H9 (cell line): ENCODE measurements at places on chromosomes 7 and 10. TPM values are rescaled to one million over a fixed set of nuclear protein-coding genes. Genes with fewer than 3 reads are reported as not detected.
A peak's percentile ranks its signal among the peaks of the same experiment; 100 is the strongest.

DNA sequence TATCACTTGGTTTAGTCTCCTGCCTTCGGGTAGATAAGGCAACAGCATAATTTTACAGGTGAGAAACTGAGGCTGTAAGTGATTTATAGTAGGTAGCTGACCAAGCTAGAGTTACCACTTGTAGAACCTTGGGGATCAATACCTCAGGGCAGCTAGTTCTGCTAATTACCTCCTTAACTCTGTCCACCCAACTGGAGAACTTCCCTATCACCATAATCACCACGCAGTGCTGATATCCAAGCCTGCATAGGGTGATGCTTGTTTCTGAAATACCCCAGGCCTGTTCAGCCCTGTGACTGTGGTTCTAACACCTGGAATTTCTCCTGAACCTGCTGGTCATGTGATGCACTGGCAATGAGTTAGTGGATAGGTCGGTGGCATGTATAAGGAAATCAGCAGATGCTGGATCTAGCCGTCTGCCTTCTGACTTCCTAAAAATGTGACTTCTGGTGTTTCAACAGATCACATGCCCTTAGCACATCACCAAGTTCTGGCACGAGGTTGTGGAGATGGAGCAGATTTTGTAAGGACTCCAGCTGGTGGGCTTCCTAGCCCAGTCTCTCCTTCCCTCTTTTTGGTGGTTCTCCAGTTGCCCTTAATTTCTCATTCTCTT is 15.3 kb downstream of the PLAU start:
- peaks cover 5% of the 10 kb centered on the region; the same call in 1 of the 2 replicates for H3K4me1 ChIP-seq
- H3K27me3 ChIP-seq: no peaks in the 10 kb centered on the region
- H3K36me3 ChIP-seq: no peaks in the 10 kb centered on the region
- no peak for DNase-seq
- no peak overlapping the region for H3K27ac ChIP-seq

DNA sequence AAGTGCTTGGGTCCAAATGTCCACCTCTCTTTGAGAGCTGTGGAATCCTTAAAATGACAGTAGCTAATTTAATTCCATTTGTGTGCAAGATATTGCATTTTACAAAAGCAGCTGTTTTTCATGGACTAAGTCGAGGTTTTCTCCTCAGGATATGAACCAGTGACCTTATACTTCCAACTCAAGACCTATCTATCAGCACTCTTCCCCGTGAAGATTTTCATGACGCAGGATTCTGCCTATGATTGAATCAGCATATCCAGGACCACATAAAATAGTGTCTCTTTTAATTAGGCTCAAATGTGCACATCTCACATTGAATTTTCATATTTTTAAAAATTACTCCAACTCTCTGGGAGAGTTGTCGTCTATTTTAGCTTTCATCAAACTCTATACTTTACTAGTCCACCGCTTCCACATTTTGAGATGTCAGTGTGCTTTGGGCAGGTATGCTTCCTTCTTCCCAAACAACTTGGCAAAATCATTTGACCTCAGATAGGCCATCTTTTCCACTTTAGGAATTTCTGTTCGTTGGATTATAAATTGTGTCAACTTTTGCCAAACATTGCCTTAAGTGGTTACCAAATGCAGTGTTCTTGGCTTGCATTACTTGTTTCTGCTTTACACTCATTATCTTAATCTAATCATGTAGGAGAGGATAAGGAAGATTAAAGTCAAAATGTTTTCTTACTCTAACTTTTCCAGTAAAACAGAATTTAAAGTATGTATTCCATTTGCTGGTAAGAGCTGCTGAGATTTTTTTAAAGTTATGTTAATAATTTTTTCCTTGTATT is 39.4 kb downstream of the SEMA3A start:
- no peak overlapping the region for H3K27ac ChIP-seq
- no peak for DNase-seq

DNA sequence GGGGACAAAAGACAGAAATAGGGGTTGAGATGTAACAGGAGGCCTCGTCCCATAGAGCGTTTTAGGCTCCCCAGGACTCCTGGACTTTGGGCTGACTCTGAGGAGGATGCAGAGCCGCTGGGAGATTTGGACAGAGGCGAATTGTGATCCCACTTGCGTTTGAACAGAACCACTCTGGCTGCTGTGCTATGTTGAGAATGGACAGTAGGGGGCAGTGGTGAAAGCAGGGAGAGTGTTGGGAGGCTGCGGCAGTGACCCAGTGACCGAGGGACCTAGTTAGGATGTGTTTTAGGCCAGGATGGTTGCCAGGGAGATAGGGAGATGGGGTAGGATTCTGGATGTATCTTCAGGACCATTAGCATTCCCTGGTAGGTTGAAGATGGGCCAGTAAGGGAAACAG is 271.6 kb downstream of the CCDC3 start:
- H3K27me3 ChIP-seq: no peaks in the 10 kb centered on the region
- no peak overlapping the region for H3K27ac ChIP-seq
- peaks cover 2% of the 10 kb centered on the region; the same call in 1 of the 2 replicates for H3K4me1 ChIP-seq
- no peaks in the 10 kb centered on the region for H3K36me3 ChIP-seq
- H3K4me3 ChIP-seq: no peak overlapping the region

DNA sequence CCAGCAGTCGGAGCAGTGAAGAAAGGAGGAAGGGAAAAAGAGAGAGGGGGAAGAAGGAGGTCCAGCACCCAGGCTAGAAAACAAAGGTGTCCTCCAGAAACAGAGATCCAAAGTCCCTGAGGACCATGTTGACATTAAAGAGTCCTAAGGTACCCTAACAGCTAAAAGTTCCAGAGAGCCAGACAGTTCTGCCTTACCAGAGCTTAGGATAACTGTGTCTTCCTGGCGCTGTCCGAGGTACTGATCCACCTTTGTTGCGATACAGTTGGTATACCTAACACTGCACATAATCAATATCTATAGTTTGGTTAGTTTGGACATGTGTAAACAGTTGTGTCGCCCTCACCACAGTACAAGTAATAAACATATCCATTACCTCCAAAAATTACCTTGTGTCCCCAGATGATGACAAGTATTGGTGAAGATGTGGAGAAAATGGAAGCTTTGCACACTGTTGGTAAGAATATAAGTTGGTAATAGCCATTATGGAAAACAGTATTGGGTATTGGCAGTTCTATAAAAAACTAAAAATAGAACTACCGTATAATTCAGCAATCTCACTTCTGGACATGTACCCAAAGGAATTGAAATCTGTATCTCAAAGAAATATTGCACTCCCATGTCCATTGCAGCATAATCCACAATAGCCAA is 59.8 kb downstream of the GRID1 start:
- H3K27ac ChIP-seq: no peak overlapping the region
- H3K4me1 ChIP-seq: no peaks in the 10 kb centered on the region
- DNase-seq: no peak
- no peaks in the 10 kb centered on the region for H3K27me3 ChIP-seq
- H3K4me3 ChIP-seq: no peak overlapping the region

GRCh38 chr7:380711-381210 is 90.8 kb downstream of the FOXL3 start:
- peak; percentile 26 for DNase-seq
- no peak overlapping the region for H3K27ac ChIP-seq
- H3K36me3 ChIP-seq: peaks cover 17% of the 10 kb centered on the region

- no peaks in the 10 kb centered on the region for H3K36me3 ChIP-seq
- no peaks in the 10 kb centered on the region for H3K27me3 ChIP-seq
- no peak for DNase-seq
- no peak overlapping the region for H3K4me3 ChIP-seq
- no peak overlapping the region for H3K27ac ChIP-seq
These were observed 66.6 kb upstream of the NOBOX start for GRCh38 chr7:144470078-144470477.

- DNase-seq: no peak
- no peaks in the 10 kb centered on the region for H3K36me3 ChIP-seq
- no peak overlapping the region for H3K4me3 ChIP-seq
- H3K4me1 ChIP-seq: no peaks in the 10 kb centered on the region
- H3K27me3 ChIP-seq: no peaks in the 10 kb centered on the region
These were observed 86.5 kb upstream of the LRRN3 start for GRCh38 chr7:111004310-111004901.

- no peaks in the 10 kb centered on the region for H3K4me1 ChIP-seq
- H3K4me3 ChIP-seq: no peak overlapping the region
- H3K27me3 ChIP-seq: no peaks in the 10 kb centered on the region
- no peak for DNase-seq
- H3K27ac ChIP-seq: no peak overlapping the region
These were observed 446.5 kb downstream of the LRMDA start for GRCh38 chr10:75877877-75878276.

DNA sequence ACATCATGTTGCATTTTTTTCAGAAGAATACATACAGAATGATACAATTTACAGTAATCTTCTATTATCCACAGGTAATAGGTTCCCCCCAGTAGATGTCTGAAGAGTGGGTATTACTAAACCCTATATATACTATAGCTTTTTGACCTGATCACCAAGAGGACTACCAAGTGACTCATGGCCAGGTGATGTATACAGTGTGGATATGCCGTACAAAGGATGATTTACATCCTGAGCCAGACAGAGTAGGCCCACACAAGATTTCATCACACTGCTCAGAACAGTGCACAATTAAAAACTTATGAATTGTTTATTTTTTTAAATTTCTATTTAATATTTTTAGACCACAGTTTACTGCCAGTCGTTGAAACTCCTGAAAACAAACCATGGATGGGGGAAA is 70.6 kb downstream of the STEAP1B start:
- DNase-seq: no peak
- H3K4me3 ChIP-seq: no peak overlapping the region
- H3K27me3 ChIP-seq: no peaks in the 10 kb centered on the region
- H3K4me1 ChIP-seq: peaks cover 7% of the 10 kb centered on the region; the same call in 1 of the 2 replicates

DNA sequence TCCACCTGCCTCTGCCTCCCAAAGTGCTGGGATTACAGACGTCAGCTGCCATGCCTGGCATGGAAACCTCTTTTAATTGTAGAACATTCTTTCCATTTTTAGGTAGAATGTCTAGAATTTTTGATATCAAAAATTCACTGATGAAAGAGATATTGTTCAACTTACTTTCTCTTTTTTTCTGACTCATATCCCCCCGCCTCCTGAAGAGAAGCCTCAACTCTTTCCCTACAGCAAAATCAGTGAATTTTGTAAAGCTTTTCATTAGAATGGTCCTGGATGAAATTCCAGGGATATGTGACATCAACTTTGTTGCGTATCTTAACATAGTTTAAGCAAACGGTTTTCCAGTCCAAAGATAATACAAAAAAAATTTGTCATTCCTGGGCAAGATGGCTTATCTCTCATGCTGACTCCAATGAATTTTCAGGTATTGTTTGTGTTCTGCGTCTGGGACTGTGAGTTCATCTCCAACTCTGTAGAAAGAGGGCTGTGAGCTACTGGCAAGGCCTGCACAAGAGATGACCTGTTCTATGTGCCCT is 256.8 kb downstream of the BMPER start:
- H3K27ac ChIP-seq: no peak overlapping the region
- DNase-seq: no peak
- no peaks in the 10 kb centered on the region; the same call in 2 of the 3 replicates for H3K36me3 ChIP-seq

GRCh38 chr10:12463459-12463838 is 114.1 kb downstream of the CAMK1D start:
- no peaks in the 10 kb centered on the region for H3K4me1 ChIP-seq
- H3K36me3 ChIP-seq: no peaks in the 10 kb centered on the region
- no peak for DNase-seq

GRCh38 chr7:94059746-94060145 is 55.6 kb upstream of the BET1 start:
- no peak overlapping the region for H3K27ac ChIP-seq
- no peaks in the 10 kb centered on the region for H3K27me3 ChIP-seq

GRCh38 chr7:127766831-127767459 is 115.0 kb downstream of the SND1 start:
- peaks cover 2% of the 10 kb centered on the region; the same call in 1 of the 2 replicates for H3K4me1 ChIP-seq
- DNase-seq: no peak
- no peaks in the 10 kb centered on the region for H3K27me3 ChIP-seq
- no peak overlapping the region for H3K4me3 ChIP-seq

DNA sequence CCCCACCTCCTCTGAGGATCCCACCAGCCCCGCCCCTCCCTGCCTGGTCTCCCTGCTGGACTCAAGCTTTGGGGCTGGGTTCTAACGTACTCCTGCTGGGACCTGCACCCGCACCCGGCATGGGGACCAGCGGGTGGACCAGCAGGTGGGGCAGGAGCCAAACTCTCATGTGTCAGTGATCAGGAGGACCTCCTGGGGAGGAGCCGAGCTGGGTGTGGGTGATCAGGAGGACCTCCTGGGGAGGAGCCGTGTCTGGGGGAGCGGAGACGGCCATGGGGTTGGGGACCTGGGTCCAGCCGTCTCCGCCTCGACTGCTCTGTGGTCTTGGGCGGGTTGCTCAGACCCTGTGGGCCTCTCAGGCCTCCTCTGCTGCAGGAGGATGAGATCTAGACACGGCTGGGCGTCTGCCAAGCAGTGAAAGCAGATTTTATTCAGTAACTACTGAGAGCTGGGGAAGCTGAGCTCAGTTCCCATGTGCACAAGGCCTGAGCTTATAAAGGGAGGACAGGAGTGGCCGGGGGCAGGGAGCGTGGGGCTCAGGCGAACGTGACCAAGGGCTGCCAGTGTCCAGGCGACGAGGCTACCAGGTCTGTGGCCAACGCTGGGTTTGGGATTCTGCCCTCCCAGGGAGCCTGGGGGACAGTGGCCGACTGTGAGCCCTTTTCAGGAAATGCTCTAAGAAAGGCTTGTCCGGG is 33.6 kb upstream of the UTF1 start:
- no peak for DNase-seq
- peaks cover 1% of the 10 kb centered on the region; the same call in 2 of the 3 replicates for H3K36me3 ChIP-seq
- H3K4me1 ChIP-seq: no peaks in the 10 kb centered on the region
- H3K27ac ChIP-seq: no peak overlapping the region
- no peaks in the 10 kb centered on the region for H3K27me3 ChIP-seq
- no peak overlapping the region for H3K4me3 ChIP-seq

- DNase-seq: no peak
- H3K27ac ChIP-seq: no peak overlapping the region
- no peaks in the 10 kb centered on the region for H3K36me3 ChIP-seq
- no peak overlapping the region for H3K4me3 ChIP-seq
- H3K4me1 ChIP-seq: no peaks in the 10 kb centered on the region
These were observed 243.2 kb downstream of the CRPPA start for GRCh38 chr7:16178092-16178491.

- H3K4me3 ChIP-seq: no peak overlapping the region
- no peak for DNase-seq
- H3K36me3 ChIP-seq: no peaks in the 10 kb centered on the region
- no peak overlapping the region for H3K27ac ChIP-seq
- peaks cover 1% of the 10 kb centered on the region; the same call in 1 of the 2 replicates for H3K4me1 ChIP-seq
- H3K27me3 ChIP-seq: no peaks in the 10 kb centered on the region
These were observed 8.8 kb upstream of the ZCCHC24 start for GRCh38 chr10:79454259-79454658.

GPR22 gene
- total RNA-seq: not detected in 2 replicates

MYO3A gene
- 4.3 and 4.9 TPM in 2 replicates for total RNA-seq

UCN3 gene
- total RNA-seq: not detected in 2 replicates

MYOZ1 gene
- total RNA-seq: 1.5 and 2.4 TPM in 2 replicates

UNC5B gene
- total RNA-seq: 28.4 and 29.7 TPM in 2 replicates

RNLS gene
- 7.3 and 7.5 TPM in 2 replicates for total RNA-seq

ADAM22 gene
- 8.6 and 8.7 TPM in 2 replicates for total RNA-seq

TAS2R3 gene
- 0.88 and 1.2 TPM in 2 replicates for total RNA-seq

GARIN1A gene
- 0.50 and 0.98 TPM in 2 replicates for total RNA-seq
